ENCODE measurements at places on chromosomes 13 and 19.

- DNase-seq: peak; percentile 5
These were observed at the start of gene ENOX1 for GRCh38 chr13:43786766-43787517. TSS of gene ENOX1 (minus strand) at chr13:43786972.

- no peak for DNase-seq
These were observed 239.5 kb upstream of the PCDH9 start for GRCh38 chr13:67469623-67470022.

DNA sequence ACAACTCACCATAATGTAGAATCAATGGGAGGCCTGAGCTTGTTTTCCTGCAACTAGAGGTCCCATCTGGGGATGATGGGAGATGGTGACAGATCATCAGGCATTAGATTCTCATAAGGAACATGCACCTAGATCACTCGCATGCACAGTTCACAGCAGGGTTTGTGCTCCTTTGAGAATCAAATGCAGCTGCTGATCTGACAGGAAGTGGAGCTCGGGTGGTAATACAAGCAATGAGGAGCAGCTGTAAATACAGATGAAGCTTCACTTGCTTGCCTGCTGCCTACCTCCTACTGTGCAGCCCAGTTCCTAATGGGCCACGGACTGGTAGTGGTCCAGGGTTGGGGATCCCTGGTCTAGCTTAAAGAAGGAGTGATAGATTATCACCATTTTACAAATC, 33.0 kb downstream of the KPNA3 start:
- no peak for DNase-seq

- DNase-seq: peak; percentile 50
These were observed at the start of gene STK24 for GRCh38 chr13:98576963-98577835. TSS of gene STK24 (minus strand) at chr13:98577107. CDS start at chr13:98576786, 321 bp downstream.

- no peak for DNase-seq
These were observed 140.2 kb downstream of the SOX1 start for GRCh38 chr13:112207129-112207528.

DNA sequence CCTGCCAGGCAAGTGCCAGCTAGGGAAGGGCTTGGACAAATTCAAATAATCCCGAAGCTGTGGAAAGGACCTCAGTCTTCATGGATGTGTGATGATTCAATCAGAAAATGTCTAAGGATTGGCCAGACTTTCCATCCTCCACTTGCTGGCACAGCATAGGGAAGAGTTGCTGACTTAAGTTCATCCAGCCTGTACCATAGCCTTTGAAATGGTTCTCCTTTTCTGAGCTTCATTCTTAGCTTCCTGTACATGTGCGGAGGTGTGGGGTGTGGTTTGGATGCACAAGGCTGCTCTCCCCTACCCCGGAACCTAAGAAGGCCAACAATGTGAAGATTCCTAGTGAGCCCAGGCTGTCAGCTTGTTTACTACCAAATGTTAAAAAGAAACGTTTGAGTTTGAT, 959 bp upstream of the IGFL3 start:
- DNase-seq: no peak

- DNase-seq: no peak
These were observed 595.5 kb upstream of the KLHL1 start for GRCh38 chr13:70703755-70704154.

- no peak for DNase-seq
These were observed 9.7 kb downstream of the SUPT20H start for GRCh38 chr13:37049810-37050209.

- DNase-seq: no peak
These were observed 193.7 kb downstream of the LMO7 start for GRCh38 chr13:75829830-75830229.

GRCh38 chr13:93466502-93467036, 240.0 kb downstream of the GPC6 start:
- no peak for DNase-seq

DNA sequence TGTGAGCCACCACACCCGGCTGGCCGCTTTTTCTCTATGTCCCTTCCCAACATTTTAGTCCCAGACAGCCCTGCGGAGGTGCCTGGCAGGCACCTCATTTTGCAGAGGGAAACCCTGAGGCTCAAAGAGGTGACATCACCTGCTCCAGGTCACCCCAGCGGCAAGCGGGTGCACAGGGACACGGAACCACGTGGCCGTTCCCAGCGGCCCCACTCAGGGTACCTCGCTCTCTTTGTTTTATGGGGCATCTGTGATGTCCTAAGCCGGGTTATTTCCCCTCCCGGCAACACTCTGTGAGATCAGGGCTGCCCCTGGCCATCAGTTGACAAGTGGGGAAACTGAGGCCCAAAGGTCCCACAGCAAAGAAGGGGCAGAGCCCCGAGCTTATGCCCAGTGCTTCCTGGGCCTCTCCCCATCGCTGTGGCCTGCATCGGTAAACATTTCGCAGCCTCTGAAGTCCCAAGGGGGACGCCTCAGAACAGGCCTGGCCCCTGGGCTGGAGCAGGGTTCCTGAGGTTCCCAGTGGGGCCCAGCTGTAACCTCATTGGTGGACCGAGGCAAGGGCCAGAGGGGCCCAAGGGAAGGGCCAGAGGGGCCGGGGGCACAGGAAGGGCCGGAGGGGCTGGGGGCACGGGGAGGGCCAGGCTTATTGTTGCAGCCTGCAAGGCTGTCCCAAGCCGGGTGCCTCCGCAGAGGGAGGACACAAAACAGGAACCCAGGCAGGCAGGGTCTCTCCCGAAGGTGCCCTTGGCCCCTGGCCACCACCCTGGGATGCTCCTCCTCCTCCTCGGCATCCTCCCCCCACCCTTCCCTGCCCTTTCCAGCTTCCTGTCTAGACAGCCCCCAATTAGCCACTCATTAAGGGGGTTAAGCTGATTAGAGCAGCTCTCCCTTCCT, 39.0 kb downstream of the SMIM24 start:
- no peak for DNase-seq

DNA sequence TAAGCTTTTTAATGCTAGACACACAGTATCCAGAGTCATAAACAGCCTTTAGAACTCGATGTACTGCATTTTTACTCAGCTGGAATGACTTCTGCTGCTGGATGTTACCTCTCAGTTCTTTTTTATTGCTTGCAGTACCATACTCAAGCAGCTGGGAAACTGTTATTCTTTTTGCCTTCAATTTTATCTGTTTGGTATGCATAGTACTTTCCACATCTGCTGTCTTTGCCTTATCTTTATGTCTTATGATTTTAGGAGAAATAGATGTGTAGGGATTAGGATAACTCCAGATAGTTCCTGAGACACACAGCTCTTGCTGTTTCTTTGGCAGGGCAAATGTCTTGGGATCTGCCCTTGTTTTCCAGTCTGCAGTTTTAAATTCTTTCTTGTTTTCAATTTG, 31.5 kb downstream of the TEX30 start:
- DNase-seq: no peak

- DNase-seq: no peak
These were observed 1.6 kb downstream of the FAM83E start for GRCh38 chr19:48613024-48613851.

GRCh38 chr13:20383058-20383457, 142.6 kb downstream of the CRYL1 start:
- no peak for DNase-seq

DNA sequence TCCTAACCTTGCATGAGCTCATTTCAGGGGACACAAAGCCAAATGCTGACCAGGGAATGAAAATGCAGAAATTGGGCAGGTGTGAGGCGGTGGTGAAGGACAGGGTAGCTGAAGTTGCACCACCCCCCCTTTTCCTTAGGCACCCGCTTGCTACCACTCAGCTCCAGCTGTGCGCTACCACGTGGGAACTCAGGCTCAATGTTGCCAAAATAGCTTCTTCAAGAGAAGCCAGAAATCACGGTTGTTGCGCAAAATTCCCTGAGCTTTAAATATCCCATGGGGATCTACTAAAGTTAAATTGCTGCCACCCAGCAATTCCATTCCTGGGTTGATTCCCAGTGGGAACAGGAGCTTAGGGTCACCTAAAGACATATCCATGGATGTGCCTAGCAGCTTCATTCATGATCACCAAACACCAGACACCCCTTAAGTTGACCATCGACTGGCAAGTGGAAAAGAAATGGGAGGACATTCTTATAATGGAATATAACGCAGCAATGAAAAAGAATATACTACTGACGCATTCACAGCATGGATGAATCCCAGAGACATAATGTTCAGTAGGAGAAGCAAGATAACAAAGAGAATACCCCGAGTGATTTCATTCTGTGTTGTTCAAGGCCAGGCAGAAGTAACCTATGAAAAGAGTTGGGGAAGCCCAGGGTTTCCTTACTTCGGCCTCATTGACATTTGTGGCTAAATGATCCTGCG, 12.8 kb upstream of the ADGRL1 start:
- no peak for DNase-seq

GRCh38 chr19:18379803-18380747, 5.9 kb upstream of the GDF15 start:
- no peak for DNase-seq

DNA sequence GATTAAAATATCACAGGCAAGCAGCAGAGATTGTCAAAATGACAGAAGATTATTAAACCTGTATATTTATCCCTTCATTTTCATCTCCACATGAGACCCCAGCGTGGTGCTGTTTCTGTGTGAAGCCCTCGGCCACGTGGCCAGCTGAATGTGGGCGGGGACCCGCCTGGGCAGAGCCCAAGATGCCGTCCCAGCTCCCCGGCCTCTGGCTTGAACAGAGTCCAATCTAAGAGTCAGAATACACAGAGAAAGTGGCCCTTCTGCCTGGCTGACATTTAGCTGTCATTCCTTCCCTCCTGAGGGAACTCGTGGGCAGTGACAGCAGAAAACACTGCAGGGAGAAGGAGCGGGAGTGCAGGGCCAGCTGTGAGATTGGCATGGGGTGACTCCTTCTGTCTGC, 34.9 kb upstream of the UQCRFS1 start:
- no peak for DNase-seq

DNA sequence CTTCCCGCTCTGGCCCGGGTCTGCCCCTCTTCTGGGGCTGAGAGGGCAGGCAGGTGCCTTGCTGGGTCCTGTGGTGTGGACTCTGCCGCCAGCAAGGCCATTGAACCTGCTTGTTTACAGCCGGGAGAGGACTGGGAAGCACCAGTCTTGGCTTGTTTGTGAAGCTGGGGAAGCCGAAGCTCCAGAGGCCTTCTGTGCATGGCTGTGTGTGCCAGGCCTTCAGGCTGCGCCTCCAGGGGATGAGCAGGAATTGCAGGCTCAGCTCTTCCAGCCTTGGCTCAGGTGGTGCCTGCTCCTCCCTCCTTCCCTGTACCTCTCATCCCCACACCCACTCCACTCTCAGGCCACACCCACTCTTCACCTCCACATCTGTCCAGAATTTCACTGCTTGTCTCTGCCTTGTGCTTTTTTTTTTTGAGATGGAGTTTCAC, 17.5 kb downstream of the NDUFB7 start:
- DNase-seq: no peak

DNA sequence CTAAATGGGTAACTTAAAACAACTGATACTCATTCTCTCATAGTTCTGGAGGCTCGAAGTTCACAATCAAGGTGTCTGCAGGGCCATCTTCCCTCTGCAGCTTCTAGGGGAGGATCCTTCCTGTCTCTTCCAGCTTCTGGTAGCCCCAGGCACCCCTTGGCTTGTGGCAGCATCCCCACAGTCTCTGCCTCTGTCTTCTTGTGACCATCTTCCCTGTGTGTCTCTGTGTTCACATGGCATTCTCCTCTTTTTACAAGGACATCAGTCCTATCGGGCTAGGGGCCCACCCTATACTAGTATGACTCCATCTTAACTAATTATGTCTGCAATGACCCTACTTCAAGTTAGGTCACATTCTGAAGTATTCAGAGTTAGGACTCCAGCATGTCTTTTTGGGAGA, 73.5 kb downstream of the ANKRD10 start:
- DNase-seq: no peak

DNA sequence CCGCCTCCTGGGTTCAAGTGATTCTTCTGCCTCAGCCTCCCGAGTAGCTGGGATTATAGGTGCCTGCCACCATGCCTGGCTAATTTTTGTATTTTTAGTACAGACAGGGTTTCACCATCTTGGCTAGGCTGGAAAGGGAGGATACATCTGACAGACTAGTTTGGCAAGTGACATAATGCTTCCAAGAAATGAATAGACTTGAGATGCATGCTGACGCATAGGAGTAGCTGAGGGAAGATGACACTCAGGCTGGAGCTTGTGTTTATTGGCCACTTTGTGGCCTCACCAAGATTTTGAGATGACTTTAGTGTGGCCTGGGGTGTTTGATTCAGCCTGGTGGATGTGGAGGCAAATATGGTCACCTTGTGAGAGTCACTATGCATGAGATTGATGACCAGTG, 4.0 kb downstream of the ZNF586 start:
- no peak for DNase-seq

GRCh38 chr19:18846862-18847548, 15.2 kb downstream of the UPF1 start:
- DNase-seq: peak; percentile 65

GRCh38 chr13:50453188-50453587, 390.3 kb downstream of the DLEU7 start:
- DNase-seq: no peak

DNA sequence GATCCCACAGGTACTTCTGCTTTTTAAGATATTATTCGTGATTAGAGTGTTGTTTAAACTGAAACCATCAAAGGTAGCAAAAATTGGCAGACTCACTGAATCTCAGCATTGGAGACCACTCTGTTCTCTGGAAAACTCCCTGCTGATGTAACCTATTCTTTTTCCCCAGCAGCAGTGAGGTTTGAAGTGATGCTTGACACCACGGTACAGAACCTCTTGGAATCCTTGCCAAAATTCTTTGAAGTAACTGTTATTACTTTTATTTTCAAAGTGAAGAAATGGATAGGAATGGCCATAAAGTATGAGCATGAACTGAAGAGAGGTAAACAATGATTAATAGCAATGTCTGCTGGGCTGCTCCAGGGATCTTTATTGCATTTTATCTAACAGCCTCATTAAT, 66.4 kb upstream of the KL start:
- no peak for DNase-seq

DNA sequence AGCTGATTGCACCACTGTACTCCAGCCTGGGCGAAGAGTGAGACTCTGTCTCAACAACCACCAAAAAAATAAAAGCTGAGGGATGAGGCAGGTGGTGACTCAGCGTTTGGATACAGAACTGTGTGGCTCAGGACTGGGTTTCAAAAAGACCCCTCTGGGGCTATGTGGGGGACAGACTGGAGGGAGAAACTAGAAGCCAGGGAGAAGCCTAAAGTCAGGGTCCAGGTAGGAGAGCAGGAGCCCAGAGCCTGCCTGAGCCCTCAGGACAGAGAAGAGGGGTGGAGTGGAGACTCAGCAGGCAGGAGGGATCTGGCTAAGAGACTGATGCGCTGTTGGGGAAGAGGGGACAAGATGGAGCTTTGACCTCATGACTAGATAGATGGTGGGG, 1.8 kb upstream of the CD37 start:
- DNase-seq: no peak

DNA sequence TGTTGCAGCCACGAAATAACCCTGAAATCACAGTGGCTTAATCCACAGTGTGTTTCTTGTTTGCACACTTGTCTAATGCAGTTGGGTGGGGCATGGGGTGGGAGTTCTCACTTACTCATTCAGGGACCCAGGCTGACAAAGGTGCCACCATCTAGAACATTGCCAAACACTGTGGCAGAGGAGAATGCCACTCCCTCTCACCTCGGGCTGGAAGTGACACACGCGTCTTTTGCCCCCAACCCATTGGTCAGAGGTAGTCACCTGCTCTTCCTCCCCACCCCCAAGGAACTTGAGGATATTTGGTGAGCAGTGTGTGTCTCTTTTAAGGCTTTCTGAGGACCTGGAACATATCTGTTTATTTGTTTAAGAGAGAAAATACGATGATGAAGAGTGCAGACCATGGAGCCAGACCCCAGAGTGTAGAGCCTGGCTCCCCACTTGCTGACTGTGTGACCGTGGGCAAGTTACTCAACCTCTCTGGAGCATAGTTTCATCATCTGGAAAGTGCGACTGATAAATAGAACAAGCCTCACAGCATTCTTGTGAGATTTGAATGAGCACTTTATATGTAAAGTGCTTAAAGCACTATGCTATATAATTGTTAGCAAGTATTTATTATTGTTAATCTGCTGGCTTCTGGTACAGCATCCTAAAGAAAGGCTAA, 17.4 kb downstream of the GPR183 start:
- peak; percentile 45 for DNase-seq

All from activated CD4-positive, alpha-beta T cell treated with anti-CD3 and anti-CD28 coated beads for 4 hours (primary cell).